ENCODE measurements at places on chromosomes 7 and 10. TPM values are rescaled to one million over a fixed set of nuclear protein-coding genes. Genes with fewer than 3 reads are reported as not detected.

Gene RNF148
- 1.6 TPM for total RNA-seq

Gene C10orf143
- 1.6 TPM for total RNA-seq

Gene CELF2
- total RNA-seq = 30.6 TPM

Gene ZNF32
- total RNA-seq = 19.1 TPM

Gene AASS
- 18.4 TPM for total RNA-seq

Gene PRSS2
- total RNA-seq = 0.98 TPM

Gene IGFBP3
- 13.7 TPM for total RNA-seq

Gene GOLGA7B
- not detected for total RNA-seq

Gene SPDYE2
- total RNA-seq = not detected

Gene SUN3
- not detected for total RNA-seq

Gene ARID5B
- 15.0 TPM for total RNA-seq

Gene GNAI1
- 22.5 TPM for total RNA-seq

Gene CNPY1
- not detected for total RNA-seq

Measured in vein endothelial cell (primary cell).